Mucosa of descending colon (tissue), 3 donors: ENCODE measurements at places on chromosomes 7 and 10. TPM values are rescaled to one million over a fixed set of nuclear protein-coding genes. Genes with fewer than 3 reads are reported as not detected.

SPDYE1 gene
- total RNA-seq: not detected

FAM131B gene
- total RNA-seq: 0.43 TPM

- no peak for DNase-seq
Measured at GRCh38 chr7:82623812-82624211, 180.2 kb upstream of the CACNA2D1 start.

DNA sequence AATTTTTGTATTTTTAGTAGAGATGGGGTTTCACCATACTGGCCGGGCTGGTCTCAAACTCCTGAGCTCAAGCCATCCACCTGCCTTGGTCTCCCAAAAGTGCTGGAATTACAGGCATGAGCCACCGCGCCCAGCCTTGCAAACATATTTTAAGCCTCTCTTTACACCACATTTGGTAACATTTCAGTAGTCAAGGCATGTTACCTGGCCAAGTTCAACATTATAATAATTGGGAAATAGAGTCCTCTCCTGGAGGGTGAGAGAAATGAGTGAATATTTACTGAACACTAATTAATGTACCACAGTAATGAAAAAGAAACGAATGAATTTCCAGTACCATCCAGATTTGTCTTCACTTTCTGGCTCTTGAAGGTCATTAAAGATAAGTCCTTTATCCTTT is 10.0 kb upstream of the CNOT4 start:
- no peak for DNase-seq
